ENCODE measurements at places on chromosomes 6 and 20.

GRCh38 chr20:48656137-48656536 is 171.7 kb downstream of the PREX1 start:
- DNase-seq: no peak

GRCh38 chr6:19934996-19935591 is 97.9 kb downstream of the ID4 start:
- peak; percentile 73 for DNase-seq

- no peak for DNase-seq
These were observed 12.5 kb upstream of the STX16 start for GRCh38 chr20:58638467-58639181.

GRCh38 chr6:32439602-32440214 is at the start of gene HLA-DRA:
TSS of gene HLA-DRA (plus strand) at chr6:32439887. CDS start at chr6:32439951, 64 bp downstream.
- DNase-seq: peak; percentile 5

- no peak for DNase-seq
These were observed 233.2 kb upstream of the SOX4 start for GRCh38 chr6:21360336-21360735.

GRCh38 chr20:59328071-59328470 is 27.7 kb downstream of the EDN3 start:
- DNase-seq: no peak

DNA sequence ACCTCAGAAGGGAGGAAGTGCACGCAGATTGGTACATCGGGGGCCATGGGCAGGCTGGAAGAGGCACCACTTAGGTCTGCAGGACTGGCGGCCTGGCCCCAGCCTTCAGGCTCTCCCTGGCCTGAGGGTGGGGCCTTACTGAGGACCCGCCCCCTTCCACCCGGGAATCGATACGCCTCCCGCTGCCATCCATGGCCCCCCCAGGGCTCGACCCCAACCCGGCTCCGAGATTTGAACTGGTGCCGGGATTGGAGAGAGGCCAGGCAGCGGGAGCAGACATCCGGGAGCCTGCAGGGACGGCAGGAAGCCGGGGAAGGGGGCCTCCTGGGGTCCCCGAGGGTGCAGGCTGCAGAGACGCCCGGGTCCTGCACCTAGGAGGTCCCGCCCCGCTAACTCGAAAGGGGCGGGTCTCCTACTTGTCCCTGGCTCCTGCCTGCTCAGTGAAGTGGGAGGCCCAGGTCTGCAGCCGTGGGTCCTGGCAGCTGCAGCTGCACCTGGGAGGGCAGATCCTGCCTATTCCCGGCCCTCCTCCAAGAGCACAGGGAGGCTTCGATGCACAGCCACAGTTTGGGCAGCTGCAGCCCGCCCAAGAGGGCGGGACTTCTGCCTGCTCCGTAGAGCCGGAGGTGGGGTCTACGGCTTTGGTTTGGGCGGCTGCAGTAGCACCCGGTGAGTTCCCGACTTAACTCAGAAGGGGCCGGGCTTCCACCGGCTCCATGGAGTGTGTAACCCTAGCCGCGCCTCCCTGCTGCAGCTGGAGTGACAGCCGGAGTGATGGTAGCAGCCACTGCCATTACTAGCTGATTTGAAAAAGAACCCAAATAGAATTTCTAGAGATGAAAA is 35.2 kb upstream of the TBC1D22B start:
- DNase-seq: no peak

- DNase-seq: peak; percentile 40
These were observed 2.2 kb downstream of the HMGA1 start for GRCh38 chr6:34238585-34239499.

DNA sequence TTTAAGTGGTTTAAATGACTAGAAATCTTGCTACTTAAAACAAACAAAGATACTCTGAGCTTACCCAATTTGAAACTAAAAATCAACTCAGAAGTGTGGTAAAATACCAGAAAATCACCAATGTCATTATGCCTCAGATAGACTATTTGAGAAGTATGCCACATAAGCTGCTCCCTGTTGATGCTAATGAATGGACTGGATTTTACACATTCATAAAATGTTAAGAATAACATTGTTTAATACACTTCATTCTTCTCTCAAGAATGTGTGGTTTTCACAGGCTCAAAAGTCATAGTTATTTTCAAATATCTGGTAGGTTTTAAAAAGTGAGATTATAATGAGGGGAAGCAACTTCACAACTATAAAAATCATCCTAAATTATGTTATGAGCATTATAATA is 170.6 kb downstream of the TASP1 start:
- no peak for DNase-seq

GRCh38 chr6:106411056-106411455 is 50.5 kb downstream of the CRYBG1 start:
- DNase-seq: no peak

- DNase-seq: no peak
These were observed 334.1 kb downstream of the NRN1 start for GRCh38 chr6:5672581-5673011.

DNA sequence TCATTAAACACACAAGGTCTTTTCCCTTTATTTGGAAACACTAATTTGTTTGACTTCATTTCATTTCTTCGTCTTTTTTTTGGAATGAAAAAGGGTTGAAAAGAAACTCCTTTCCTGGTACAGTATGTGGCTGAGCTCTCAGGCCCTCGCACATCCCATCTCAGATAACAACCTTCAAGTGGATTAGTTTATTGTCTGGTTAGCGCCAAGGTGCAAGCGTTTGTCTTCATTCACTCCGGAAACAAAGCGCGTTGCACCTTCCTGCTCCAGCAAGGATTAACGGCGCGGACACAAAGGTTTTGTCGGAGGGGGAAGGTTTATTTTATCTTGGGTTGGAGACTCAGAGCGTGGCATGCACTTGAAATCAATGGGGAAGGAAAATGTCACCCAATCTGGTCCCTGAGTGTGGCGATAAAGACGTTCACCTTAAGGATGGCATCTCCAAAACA is 5.3 kb upstream of the NKX2-2 start:
- DNase-seq: no peak

DNA sequence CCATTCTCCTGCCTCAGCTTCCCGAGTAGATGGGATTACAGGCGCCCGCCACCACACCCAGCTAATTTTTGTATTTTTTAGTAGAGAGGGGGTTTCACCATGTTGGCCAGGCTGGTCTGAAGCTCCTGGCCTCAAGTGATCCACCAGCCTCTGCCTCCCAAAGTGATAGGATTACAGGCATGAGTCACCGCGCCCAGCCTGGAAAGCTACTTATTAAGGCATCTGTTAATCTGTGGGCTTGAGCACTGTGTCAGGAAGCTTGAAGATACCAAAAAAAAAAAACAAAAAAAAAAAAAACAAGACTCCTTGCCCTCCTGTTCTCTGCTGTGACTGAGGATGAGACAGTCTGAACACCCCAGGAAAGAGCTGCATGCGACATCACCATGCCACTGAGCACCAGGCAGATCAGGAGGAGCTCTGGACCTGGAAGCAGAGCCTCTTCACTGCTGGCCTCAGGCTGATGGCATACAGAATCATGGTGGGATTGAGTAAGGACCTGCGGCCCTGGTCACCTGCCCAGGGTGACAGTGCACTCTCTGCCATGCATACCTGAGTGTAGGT is 166.5 kb upstream of the SNX9 start:
- no peak for DNase-seq

GRCh38 chr20:10662661-10663458 is 10.9 kb downstream of the JAG1 start:
- no peak for DNase-seq

DNA sequence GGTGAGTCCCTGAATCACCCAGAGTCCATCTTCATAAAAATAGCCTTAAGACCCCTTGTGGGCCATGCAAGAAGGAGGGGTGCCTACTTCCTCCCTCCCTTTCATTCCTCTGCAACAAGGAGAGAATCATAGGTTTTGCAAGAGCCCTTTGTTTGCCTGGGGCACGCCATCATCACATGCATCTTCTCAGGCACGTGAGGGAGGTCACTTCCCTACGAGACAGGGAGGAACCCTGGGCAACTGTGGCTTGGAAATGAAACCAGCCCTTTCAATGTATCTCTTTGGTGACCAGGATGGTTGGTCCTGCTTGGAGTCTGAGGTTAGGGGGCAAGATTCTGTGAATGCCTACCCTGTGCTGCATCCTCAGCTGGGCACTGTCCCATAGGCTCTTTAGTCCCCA is 194.8 kb downstream of the MAFB start:
- no peak for DNase-seq

DNA sequence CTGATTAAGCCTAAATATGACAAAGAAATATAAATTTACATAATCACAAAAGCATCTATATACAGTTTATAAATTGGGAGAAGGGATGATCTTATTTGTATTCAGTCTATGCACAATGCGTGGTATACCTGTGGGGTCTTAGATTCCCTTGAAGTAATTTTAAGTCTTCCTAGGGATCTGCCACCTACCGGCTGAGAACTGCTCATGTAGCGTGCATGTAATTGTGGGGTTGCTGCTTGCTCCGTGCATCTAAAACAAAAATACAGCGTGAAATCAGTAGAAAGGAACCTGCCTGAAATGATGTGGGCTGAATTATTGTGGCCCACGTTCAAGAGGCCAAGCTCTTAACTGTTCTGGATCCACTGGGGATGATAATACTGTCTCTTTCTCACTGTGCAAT is 187.3 kb downstream of the MBOAT1 start:
- DNase-seq: no peak

GRCh38 chr6:79801362-79801761 is 146.0 kb downstream of the ELOVL4 start:
- DNase-seq: no peak

GRCh38 chr6:123811378-123811777 is 7.7 kb downstream of the NKAIN2 start:
- no peak for DNase-seq

GRCh38 chr20:39234520-39235095 is 272.5 kb downstream of the DHX35 start:
- no peak for DNase-seq

- peak; percentile 34 for DNase-seq
These were observed 25.8 kb upstream of the CARMIL1 start for GRCh38 chr6:25253351-25253750.

DNA sequence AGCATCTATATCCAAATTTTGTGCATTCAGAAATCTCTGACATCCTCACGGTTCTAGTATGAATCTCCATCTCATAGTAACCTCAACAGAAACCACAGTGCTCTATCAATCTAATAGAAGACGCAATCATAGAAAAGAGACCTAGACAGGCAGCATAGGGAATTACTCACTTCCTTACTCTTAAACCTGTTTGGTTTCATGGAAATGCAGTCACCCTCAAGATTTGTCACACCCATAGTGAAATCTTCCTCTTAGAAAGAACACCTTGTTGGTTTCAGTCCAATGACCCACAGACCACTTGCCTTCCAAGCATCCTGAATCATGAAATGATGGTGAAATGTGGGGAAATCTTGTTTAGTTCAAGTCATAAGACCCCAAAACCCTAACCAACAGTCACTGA is 166.1 kb upstream of the PRDM1 start:
- no peak for DNase-seq

- no peak for DNase-seq
These were observed 98.3 kb downstream of the BMP7 start for GRCh38 chr20:57167971-57168701.

DNA sequence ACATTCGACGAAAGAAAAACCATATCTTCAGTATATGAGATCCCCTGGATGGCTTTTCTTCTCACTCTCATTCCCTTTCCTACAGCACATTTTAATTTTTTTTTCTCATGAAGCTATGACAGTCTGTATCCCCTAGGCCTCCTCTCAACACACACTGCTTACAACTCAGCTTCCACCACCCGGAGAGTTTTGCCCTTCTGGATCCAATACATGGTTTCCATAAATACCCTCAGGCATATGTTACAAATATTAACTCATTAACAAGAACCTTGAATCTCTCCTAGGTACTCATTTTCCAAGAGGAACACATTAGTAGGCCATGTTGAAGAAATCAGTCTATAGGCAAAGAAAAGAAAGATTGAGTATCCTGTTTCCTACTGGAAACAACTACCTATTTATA is 44.0 kb downstream of the PAK5 start:
- no peak for DNase-seq

GRCh38 chr6:108253241-108253640 is 7.6 kb downstream of the SNX3 start:
- DNase-seq: no peak

DNA sequence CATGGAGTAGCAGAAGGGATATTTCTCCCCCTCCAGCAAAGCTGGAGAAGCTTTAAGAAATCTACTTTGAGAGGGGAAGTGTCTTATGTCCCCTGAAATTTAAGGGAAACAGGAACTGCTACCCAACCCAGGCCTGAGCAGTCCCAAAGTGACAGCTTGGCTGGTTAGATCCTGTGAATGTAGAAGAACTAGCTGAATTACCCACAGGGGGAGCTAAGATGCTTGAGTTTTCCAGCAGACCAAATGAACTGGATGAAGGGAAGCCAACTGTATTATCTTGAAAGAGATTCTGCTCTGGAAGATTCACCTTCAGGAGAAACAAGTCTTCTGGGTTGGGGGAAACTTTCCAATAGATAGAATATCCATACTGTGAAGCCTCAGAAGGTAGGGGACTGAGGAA is 303.3 kb upstream of the MMS22L start:
- peak; percentile 27 for DNase-seq

DNA sequence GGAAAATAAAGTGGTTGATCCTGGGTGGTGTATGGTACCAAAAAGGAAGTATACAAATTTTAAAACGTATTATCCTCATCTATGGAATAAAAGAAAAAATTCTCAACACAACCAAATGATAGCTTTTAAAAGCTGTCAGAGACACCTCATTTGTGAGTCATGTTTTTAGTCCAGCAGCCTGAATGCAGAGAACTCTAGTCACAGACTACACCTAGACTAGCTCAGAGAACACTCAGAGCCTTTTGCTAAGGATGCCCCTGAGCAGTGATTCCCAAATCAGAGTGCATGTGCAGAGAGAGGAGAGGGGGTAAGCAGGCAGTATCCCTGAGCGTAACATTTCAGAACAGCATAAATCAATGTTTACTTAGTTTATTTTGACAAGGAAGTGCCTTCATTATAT is 809.3 kb downstream of the HACE1 start:
- no peak for DNase-seq

GRCh38 chr6:82980086-82980485 is 85.6 kb downstream of the UBE3D start:
- DNase-seq: no peak

- no peak for DNase-seq
These were observed 75.7 kb upstream of the FOXP4 start for GRCh38 chr6:41470331-41471063.

DNA sequence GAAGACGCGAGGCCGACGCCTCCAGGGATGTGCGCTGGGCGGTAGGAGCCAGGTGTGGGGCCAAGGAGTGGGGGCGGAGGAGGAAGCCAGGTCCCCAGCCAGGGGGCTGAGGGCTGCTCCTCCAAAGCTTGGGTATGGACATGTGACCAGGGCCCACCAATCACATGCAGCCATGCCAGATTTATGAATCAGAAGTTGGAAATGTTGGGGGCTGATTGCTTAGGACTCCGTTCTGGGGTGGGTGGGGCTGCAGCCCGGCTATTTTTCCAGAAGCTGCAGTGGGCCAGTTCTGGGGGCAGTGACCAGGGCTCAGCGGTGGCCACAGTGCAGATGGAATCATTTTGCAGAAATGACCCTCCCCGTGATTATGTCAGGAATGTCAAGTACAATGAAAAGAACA is 96.0 kb downstream of the CEBPB start:
- no peak for DNase-seq

- no peak for DNase-seq
These were observed 214.6 kb downstream of the GMDS start for GRCh38 chr6:2030682-2031244.
